NB4 (cell line): ENCODE measurements at places on chromosomes 16 and 17.

DNA sequence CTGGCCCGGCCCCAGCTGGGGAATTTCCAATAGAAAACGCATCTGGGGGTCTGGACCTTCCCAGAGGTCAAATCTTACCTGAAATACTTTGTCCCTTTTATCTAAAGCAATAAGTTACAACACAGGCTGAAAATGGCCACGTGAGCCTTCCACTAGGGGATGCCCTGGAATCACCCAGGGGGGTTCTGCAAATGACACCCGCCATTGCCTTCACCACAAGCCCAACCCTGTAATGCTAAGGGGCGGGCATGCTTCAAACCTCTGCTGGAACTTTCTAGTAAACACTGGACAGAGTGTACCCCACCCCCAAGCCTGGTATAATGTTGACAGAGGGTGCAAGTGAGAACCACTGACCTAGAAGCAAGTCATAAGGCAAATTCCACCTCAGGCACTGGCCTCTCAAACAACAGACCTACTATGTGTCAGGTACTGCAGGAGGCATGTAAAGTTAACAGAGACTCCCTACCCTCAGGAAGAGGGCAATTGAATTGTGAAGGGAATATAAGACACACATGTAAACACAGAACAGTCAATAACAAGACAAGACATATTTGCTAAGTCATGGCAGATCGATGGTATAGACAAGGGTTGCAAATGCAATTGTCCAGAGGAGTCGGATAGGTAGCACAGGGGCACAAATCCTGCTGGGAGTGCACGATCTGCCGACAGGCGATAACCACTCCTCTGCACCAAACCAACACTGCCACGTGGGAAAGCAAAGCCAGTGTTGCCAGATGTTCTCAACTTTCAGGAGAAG is 59.0 kb downstream of the ARHGAP17 start:
- DNase-seq, result peak; percentile 4

DNA sequence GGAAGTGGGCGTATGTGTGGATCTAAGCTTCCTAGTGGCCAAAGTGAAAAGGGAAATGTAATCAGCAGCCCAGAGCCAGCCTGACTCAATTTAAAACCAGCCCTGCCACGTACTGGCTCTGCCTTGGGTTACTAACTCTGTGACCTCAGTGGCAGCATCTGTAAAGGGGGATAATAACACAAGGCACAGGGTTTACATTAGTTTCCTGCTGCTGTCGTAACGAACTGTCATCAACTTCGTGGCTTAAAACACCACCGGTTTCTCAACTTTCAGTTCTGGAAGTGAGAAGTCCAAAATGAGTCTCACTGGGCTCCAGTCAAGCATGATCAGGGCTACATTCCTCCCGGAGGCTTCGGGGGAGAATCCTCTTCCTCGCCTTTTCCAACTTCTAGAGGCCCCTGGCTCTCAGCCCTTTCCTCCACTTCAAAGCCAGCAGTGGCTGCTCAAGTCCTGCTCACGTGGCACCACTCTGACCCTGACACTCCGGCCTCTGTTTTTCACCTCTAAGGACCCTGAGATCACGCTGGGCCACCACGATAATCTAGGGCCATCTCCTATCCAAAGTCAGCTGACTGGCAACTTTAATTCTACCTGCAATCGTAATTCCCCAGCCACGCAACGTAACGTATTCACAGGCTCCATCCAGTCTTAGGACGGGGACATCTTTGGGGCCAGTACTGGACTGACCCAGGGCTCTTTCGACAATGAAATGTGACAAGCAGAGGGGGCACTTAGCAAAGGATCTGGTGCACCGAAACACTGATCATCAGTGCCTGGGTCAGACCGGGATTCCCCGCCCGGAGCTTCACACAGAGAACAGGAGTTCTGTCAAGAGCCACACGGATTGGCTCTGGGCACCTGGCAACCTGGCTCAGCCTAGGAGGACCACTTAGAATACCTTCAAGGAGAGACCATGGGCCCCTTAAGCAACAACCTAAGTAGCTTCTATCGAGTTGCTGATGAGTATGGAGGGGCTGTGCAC is 14.5 kb downstream of the TMC6 start:
- DNase-seq, result peak; percentile 47

DNA sequence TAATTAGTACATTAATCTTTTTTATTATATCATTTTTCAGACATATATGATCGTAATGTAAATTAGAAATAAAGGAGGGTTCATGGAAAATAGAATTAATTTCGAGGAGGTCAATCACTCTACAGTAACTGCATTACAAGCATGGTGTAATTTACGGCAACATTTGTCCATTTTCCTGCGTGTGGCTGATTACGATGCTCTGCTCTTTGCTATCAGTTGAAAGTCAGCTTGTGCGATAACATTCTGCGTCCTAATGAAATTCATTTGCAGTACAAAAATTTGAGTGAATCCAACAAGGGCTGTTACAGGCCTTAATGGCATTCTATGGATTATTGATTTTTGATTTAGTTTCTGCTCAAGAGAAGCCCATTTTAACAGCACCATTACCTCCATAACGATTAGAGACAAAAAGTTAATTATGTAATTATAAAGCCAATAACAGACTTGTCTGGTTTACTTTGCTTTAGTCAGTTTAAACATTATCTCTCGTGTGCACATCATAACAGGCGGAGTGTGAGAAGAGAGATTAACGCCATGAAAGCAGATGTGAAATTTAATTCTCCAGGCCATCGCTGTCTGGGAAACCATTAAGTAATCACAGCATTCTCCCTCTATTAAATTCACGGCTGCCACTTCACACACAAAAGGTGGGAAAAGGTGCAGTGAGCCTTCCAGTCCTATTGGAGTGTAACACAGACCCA is 256.4 kb upstream of the IRX3 start:
- no peak for DNase-seq

DNA sequence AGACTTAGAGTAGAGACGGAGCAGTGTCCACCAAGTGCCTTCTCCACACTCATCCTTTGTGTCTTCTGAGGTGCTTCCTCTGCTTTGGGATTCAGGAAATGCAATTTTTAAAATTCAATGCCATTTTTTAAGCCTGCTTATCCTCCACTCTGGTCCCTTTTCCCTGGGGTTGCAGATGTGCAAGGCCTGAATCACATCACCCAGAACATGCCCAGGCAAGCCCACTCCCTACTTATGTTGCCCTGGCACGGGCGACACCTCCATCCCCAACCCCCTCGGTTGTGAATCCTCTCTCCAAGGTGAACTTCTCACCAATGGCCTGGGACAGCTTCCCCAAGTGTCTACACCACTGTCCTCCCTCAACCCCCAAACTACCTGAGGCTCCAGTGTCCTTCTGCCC is 116.2 kb downstream of the C17orf67 start:
- no peak for DNase-seq
